ENCODE measurements at places on chromosomes 4 and X.

DNA sequence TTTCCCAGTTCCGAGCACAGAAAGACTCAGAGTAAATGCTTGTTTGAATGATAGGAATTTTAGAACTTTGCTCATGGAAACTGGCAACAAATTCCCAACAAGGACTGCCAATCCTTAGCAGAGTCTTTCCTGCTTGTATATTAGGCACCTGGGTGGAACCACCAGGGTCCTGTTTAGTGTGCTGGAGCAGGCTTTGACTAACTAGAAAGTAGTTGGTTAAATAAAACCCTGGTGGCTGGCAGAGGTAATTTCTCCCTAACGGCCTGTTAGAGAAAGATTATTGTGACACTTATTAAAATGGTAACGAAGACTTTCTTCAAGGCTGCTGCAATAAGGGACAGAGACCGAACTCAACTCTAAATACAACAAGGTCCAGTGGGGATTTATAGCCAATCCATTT lies 103.6 kb upstream of the TEX13D start:
- no peak for DNase-seq

DNA sequence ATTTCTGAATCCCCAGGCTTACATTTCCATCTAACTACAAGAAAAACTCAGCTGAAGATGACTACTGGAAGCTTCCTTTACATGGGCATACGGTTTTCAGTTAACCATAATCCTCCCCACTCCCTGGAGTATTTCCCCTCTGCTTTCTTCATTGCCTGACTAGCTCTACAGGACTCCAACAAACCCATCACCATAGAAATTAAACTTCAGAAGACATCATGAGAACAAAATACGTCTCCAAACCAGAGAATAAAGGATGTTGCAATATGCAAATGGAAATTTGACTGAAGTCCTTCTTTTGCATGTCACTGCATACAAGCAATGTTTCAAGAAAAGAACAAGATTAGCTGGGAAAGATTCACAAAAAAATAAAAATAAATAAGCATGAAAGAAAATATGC lies 170.2 kb upstream of the PCDH18 start:
- no peak for DNase-seq

GRCh38 chrX:132017431-132018185 lies 5.5 kb upstream of the STK26 start:
- DNase-seq: peak; percentile 47

- DNase-seq: no peak
Measured at GRCh38 chrX:12700745-12701144, 90.5 kb upstream of the PRPS2 start.

DNA sequence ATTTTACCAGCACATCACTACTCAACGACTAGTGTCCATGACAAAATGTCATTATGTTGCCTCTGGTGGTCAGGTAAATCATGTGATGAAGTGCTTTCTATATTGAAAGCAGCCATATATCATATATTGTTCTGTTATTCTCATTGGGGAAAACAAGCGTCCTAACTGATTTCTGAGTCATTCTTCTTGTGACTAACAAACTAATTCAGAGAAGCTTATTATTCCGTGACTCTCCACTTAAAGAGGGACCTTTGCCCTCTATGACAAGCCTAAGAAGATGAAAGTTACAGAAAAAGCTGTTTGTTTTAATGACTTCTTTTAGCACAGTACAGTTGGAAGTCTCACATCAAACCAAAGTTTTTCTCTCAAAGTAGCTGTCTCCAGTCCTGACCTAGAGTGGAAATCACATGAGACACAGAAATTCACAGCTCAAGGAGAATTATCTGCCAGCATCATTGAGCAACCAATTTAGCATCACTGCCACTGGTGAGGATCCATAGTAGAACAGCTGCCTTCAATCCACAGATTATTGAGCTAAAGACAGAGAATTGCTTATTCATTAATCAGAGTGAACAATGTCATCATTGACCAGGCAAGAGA lies 36.4 kb downstream of the ASB9 start:
- DNase-seq: no peak

DNA sequence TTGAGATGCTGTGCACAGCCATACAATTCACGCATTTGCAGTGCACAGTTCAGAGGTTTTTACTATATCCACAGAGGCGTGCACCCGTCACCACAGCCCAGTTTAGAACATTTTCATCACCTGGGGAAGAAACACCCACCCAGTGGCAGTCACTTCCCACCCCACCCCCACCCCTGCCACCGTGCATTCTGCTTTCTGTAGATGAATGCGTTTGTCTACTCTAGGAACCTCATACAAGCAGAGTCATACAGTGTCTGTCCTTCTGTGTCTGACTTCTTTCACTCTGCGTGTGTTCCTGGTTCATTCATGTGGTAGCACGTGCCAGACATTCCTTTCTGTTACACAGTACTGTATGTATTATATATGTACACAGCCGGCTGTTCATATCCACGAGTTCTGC lies 122.8 kb downstream of the TBL1X start:
- no peak for DNase-seq

- DNase-seq: no peak
Measured at GRCh38 chr4:174340714-174341113, 57.0 kb downstream of the CEP44 start.

- no peak for DNase-seq
Measured at GRCh38 chr4:8000721-8001491, 61.2 kb upstream of the AFAP1 start.
